ENCODE measurements at places on chromosomes 1 and 21. TPM values are rescaled to one million over a fixed set of nuclear protein-coding genes. Genes with fewer than 3 reads are reported as not detected.

GRCh38 chr1:230337266-230337665 lies 88.9 kb downstream of the PGBD5 start:
- DNase-seq, result no peak

DNA sequence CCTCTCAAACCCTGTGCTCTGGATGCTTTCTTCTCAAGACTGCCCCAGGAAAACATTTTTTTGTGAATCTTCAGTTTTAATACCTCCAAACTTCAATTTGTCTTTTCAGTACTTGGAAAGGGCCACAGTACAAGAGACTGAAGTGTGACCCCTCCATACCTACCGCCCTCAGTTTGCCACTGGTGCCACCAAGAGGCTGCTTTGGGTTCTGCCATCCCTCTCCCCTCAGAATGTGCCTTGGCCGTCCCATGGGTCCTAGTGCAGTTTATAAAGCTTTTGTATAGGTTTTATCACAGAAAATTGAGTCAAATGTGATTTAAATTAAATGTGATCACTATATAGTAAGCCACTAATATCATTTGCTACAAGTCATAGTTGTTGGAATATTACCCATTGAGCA lies 60.8 kb upstream of the PGD start:
- DNase-seq, result no peak

DNA sequence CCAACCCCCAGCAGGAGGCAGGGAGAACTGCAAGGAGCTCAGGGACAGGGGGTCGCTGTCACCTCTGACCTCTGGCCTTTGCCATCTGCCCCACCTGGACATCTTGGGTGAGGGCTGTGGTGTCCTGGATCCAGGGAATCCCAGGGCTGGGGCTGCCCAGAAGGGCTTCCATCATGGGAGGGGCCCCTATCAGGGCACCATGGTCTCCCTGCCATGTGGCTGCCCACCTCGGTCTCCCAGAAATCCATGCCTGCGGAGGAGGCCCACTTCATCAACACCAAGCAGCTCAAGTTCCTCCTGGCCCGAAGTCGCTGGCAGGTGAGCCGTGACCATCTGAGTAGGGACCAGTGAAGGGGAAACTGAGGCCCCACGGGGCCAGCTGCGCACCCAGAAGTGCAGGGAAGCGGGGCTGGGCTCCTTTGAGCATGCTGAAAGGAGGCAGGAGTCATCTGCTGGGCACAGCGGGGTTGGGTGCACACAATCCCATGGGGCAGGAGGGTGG lies 36.1 kb downstream of the TRIM11 start:
- no peak for DNase-seq

- no peak for DNase-seq
Observed at GRCh38 chr1:93061895-93062792, 16.9 kb upstream of the MTF2 start.

DNA sequence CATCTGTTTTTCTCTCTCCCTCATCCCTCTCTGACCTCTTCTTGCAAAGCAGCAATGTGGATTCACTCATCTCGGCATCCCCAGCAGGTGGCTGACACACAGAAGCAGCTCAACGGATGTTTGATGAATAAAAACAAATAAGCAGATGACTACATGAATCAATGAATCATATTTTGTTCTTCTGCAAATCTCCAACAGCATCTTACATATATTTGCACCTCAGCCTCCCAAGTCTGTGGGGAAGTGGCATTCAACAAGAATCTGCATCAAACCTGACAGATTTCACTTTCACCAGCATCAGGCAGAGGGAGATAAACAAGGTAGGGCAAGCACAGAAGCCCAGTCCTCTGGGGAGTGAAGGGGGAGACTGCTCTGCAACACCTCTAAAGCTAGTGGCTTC lies 34.0 kb downstream of the CAPN8 start:
- DNase-seq, result no peak

DNA sequence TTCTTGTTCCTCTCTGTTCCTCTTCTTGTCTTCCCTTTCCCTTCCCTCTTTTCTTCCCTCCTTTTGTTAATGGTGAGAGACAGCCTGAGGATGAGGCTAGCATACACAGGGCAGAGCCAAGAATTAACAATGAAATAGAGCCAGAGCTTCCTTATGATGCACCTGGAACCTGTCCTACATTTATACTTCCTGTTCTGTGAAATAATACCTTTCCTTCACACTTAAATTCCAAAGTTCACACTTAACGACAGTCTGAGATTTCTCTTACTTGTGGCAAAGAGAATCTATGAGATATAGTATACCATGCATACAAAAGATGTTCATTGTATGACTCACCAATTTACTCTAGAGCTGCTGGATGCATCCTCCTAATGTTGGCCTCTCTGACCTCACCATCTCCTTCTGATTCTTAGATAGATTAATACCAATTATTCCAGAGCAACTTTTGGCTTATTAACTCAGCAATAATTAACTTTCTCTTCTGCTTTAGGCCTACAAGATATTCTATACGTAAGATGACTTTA lies 30.8 kb upstream of the TSNAX start:
- DNase-seq, result no peak

DNA sequence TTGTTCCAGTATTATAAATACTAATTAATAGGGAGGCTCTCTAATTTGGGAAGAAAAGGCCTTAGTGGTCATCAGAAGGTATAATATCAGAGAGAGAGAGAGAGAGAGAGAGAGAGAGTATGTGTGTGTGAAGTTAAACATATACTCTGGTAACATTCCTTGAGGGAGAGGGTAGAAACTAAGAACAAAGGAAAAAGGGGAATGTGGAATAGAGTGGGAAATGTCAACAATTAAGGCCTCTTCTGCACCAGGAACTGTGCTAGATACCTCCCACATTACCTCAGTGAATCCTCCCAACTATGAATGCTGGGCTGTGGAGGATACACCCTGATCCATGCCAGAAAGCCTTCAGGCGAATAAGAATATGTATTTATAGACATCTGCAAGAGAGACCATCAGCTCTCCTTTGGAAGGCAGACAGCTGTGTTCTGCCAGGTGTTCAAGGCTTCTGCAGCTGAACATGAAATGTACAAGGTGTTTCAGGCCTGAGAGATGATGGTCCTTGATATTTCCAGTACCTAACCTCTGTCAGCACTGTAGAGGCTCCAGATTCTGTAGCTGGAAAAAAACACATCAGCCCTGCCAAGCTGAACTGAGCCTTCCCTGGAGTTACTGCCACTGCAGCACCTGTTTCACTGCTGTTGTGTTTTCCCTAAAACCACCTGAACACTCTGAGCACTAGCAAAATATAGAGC lies 29.1 kb downstream of the TBX15 start:
- DNase-seq, result no peak

- DNase-seq, result no peak
Observed at GRCh38 chr21:45040157-45040711, 34.1 kb upstream of the ADARB1 start.

GRCh38 chr1:4654764-4655673 lies 610 bp downstream of the AJAP1 start:
- no peak for DNase-seq

DNA sequence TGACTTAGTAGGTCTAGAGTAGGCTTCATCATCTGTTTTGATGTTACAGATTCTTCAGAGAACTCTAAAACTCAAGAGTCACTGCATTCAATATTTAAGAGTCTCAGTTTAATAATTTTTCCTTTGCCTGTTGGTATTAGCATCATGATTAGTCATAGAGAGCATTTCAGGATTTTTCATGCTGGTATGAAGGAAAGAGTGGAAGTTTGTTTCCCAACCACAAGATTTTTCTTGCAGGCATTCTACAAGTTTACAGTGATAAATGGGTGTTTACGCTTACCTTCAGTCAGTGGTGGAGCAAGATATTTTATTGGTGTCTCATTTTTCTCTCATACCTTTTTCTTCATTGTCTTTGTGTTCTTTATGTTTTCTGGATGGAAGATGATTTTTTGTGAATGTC lies 58.4 kb upstream of the MYOCOS start:
- no peak for DNase-seq

- DNase-seq, result no peak
Observed at GRCh38 chr1:207973898-207974568, 63.1 kb upstream of the CD34 start.

DNA sequence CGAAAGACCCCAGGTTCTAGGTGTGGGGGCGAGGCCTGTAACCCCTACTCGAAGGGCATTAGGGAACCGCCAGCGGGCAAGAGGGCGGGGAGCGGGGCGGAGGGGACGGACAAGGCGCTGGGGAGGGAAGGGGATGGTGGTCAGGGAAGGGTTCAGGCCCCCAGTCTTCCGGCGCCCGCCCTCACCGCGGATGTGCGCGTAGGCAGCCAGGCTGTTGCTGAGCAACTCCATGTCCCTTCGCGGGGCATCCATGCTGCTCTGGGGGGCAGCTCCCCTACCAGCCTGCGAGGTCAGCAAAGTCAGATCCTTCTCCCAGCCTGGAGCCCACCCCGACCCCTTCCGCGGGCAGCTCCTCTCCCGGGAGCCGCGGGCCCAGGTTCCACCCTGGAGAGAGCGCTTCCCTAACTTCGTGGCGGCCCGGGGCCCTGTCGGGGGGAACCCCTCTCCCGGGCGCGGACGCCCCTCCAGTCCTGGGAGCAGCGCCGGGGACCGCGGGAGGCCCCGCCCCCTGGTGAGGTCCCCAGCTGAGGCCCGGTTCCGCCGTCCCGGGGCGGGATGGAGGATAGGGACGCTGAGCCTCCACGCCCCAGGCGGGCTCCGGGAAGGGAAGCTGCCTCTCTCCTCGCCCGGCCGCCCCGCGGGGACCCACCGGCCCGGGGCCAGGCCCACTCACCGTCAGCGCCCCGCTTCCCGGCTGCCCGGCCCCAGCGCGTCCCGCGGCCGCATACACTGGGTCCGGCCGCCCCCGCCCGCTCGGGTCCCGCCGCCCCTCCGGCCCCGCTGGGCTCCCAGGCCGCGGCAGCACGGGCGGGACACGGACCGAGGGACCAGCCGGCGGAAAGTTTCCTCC lies 434 bp downstream of the EVA1B start:
- no peak for DNase-seq

- no peak for DNase-seq
Observed at GRCh38 chr1:95127380-95127779, 10.2 kb downstream of the TLCD4 start.

DNA sequence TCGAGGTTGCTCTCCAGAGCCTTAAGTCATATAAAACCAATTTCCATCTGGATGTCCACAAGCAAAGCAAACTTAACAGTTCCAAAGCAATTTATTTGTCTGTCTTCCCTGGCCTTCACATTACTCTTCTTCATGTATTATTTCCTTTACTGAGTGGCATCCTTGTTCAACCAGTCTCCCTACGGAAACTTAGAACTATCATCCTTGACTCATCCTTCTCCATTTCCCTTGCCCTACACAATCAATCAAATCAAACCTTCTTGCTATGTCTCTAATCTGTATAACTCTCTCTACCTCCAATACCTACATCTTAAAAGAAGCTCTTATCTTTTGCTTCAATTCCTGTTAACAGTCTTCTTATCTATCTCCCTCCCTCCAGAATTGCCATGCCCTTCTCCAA lies 25.4 kb downstream of the EGLN1 start:
- no peak for DNase-seq

DNA sequence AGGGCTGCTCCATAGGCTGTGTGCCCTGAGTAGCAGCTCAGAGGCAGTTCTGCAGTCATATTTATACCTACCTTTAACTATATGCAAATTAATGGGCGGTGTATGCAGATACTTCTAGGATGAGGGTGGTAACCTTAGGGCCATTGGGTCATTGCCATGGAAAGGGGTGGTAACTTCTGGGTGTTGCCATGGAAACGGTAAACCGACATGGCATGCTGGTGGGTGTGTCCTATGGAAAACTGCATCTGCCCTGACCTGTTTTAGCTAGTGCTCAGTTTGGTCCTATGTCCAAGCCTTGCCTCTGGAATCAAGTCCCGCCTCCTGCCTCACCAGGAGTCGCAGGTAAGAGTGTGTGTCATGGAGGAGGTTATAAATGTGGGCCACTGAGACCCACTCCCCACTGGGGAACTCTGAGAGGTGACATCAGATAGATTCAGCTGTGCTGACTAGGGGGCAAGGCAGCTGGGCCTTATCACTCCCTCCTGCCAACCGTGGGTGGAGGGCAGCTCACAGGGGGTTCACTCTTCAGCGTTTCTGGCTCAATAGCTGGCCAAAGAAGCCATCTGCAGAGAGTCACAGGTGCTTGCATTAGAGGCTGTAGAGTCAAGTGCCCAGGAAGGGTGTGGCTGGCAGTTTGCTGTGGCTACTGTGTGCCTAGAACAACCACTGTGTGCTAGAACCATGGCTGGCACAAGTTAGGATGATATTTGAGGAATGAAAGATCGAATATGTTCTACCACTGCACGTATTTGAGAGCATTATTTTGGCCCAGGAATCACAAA lies 19.0 kb downstream of the BACE2 start:
- no peak for DNase-seq

DNA sequence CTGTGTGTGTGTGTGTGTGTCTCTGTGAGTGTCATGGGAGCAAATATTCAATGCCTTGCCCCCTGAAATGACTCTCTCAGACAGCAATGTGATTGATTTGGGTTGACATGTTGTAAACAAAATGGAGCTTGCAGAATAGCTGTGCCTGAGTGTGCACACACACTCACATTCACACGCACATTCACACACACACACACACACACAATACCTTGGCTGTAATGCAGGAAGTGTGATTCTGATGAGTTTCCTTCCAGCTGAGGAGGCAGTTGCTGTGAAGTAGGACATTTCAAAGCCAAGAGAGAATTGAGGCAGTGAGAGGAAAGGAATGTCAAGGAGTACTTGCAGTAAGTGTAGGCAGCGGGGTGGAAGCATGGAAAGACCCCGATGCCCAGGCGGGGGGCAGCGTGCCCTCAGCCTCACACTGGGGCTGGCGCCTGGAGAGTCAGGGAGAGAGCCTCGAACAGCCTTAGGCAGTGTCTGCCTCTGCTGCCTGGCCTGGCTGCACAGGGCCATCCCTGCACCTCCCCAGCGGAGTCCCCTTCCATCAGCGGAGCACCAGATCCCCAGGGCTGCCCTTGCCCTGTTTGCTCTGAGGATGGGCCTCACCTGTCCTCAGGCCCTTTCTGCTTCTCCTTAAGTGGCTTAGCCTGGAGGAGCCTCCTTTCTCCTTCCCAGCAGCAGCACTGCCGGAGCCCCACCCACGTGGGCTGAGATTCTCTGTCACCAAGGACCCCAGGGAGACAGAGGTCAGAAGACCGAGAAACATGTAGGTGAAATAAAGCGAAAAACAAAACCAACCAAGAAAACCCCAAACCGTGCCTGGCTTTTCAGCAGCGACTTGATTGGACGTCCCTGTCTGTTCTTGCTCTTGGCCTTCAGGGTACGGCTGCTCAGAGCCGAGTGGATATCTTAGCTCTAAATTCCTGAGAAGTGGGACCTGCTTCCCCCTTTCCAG lies 9.2 kb downstream of the VASH2 start:
- no peak for DNase-seq

GRCh38 chr1:71245246-71245645 lies 164.4 kb upstream of the ZRANB2 start:
- DNase-seq, result no peak

DNA sequence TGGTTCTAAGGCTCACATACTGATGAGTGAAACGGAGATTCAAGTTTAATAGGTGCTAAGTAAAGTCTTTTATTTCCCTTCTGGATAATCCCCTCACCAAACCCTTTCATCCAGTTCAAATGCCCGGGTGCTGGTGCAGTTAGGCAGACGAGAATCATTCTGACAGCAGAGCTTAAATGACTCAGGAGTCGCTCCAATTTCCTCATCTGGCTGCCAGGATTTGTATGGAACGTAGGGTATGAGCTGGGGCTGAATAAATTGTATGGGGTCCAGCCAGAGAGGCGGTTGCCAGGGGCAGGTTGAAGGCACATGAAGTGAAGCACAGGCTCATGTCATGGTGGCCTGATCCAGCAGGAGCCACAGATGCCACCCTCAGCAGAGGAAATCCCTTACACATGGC lies 76.0 kb downstream of the PAPPA2 start:
- DNase-seq, result no peak

- DNase-seq, result no peak
Observed at GRCh38 chr1:60835649-60836048, 246.7 kb upstream of the NFIA start.

TSTD1 gene
- total RNA-seq, result 40.8 TPM

CFHR5 gene
- not detected for total RNA-seq

RPS6KA1 gene
- total RNA-seq, result 27.7 TPM

FAM89A gene
- total RNA-seq, result 8.3 TPM

Measured in type B pancreatic cell (in vitro differentiated cells).